ENCODE measurements at places on chromosomes 11 and 22.
A peak's percentile ranks its signal among the peaks of the same experiment; 100 is the strongest.

DNA sequence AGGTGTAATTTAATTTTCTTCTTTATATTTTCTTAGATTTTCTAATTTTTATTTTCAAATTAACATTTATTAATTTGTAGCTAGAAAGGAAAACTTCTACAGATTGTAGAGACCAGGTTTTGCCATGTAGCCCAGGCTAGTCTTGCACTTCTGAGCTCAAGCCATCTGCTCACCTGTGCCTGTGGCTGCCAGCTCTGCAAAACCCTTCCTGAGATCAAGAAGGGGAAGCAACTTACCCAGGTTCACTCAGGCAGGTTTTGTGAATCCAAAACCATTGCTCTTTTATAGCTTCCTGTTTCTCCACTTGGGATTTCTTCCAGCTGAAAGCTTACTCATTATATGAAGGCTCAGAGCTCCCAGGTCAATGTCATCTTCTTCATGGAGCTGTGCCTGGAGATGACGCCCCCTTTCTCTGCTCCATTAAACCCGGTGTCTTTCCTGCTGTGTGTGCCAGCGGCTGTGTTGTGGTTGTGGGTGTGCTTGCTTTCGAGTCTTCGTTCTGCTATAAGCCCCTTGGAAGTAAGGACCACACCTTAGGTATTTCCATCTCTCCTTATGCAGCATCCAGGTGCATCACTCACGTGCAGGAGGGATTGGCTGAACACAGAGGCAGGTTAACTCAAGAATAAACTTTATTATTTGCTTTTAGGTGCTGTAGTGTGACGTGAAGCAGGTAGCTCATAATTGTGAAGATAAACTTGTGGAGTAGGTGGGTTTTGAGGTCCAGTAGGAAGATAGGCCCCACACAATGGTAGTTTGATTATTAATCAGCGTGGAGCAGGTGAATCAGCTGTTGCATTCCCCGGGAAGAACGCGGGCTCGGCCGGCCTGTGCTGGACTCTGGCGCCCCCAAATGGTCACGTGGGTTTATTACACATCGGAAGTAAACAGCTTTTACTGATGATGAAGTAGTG, 42.2 kb upstream of the INCENP start:
- DNase-seq, result peak; percentile 74

DNA sequence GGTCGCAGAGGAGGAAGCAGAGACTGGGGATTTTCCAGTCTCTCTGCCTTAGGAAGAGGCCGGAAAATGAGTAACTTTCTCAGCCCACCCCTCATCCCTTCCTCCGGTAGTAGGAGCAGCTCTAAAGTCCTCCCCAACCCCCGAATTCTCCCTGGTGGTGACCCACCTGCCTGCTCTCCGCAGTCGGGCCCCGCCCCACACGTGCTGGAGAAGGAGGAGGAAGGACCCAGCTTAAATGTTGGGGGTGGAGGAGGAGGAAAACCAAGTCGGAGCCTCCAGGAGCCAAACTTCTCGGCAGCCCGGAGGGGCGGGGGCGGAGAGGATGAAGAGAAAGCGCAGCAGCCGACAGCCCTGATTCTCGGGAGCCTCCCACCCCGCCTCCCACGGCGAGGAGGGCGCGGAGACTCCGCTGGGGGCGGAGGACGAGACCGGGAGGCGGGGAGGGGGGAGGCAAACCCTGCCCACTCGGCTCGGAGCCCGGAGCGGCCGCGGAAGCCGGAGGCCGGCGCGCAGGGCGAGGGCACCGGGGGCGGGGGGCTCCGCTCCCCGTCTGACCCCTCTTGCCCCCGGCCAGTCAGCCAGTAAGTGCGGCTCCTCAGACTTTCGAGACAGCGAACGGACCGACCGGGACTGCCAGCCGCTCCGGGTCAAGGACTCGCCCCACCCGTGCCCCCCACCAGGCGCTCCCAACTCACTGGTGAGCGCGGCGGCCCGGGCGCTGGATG, at the start of gene TPBGL:
Gene TPBGL (plus strand): TSS at position 464 of the 725 bp plus-strand sequence. CDS start 276 bp downstream, outside the sequence.
- DNase-seq, result no peak

DNA sequence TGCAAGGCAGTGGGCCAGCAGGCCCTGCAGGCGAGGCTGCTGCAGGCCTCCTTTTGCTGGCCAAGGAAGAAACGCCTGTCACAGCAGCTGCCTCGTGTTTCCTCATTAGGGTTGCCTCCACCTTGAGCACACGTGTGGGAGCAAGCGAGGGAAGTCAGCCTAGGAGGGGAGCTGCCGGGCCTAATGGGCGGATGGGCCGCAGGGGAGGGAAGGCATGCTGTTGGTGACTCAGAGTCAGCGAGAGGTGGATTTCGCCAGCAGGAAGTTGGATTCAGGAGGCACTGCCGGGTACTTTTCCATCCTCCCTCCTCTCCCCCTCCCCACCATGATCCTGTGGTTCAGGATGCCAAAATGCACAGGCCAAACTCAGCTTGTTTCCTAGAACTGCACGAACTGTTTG, 498.7 kb downstream of the METTL15 start:
- no peak for DNase-seq

- peak; percentile 40 for DNase-seq
Measured at GRCh38 chr11:3796801-3797328, 489 bp downstream of the NUP98 start.

DNA sequence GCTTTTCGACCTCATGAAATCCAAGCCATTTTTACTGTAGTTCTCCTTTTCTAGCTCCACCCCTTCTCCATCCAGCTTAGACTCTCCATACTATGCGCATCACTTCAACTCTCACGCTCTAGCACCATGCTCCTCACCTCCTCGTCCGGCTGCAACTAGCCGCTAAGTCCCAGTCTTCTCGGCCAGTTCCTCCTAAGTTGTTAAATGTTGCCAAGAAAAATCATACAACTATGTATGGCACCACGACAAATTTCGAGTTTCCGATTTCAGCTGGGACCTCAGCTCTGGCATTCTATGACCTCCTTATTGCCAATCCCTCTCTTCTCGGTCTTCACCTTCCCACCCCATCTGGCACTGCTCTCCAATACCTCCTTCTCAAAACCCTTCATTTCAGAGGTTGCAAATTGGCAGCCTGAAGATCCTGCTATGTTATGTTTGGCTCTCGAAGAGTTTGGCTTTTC, 1.0 kb downstream of the ZNF70 start:
- no peak for DNase-seq

DNA sequence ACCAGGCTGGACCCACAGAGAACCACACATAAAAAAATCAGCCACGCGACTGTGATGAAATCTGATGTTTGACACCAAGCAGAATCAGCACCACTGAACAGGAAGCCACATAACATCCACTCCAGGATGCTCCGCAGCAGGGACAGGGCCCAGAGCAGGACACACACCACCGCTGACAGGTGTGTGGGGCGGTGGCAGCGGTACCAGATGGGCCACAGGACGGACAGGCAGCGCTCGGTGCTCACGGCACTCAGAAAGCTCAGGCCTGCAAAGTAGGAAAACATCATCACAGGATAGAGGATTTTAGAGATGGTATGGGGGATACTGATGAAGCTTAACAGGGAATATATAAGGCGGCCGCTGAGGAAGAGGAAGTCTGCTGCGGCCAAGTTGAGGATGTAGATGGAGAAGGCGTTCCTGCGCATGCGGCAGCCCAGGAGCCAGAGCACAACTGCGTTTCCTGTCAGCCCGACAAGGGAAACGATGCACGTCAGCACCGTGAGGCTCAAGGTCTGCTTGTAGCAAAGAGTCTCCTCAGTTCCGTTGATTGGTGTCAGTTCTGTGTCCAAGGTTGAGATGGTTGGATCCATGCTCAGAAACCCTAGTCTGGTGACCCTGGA, 4.9 kb downstream of the MRGPRX1 start:
- DNase-seq, result no peak

- no peak for DNase-seq
Measured at GRCh38 chr22:44128958-44129618, 51.6 kb upstream of the PARVG start.

- peak; percentile 72 for DNase-seq
Measured at GRCh38 chr11:121466063-121466794, 13.5 kb upstream of the SORL1-AS1 start.

DNA sequence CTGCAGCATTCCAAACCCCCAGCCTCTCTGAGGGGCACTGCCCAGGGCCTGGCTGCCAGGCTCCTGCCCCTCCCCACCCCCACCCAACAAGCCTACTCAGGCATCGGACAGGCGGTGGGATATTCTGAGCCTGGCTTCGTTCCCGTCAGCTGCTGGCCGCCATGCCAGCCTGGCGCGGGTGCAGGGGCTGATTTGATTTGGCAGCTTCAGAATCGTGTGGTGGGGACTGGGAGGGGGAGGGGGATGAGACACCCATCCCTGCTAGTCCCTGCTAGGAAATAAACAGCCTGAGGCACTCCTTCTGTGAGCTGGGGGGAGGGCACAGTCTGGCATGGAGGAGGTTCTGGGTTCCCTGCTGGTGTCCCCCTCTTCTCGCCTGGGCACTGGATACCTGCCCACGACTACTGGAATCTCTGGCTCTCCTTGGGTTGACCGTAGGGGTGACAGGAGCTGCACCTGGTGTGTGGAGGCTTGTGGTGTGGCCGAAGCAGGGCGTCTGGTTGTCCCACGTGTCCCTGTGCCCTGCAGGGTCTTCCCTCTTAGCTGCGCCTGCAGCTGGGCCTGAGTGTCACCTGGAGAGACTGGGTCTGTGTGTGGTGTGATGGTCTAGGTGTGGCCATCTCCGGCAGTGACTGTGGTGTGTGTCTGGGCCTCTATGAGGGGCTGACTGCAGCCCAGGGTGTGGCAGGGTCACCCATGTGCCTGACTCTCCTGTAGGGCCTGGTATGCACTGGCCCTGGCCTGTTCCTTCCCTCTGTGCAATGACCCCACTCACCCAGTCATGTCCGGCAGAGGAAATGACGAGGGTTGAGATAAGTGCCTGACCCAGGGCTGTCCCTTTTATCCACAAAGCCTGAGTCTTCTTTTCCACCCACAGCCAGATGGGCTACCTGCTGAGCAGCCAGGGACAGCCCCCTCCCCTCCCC, 42.2 kb downstream of the PDE2A start:
- no peak for DNase-seq

DNA sequence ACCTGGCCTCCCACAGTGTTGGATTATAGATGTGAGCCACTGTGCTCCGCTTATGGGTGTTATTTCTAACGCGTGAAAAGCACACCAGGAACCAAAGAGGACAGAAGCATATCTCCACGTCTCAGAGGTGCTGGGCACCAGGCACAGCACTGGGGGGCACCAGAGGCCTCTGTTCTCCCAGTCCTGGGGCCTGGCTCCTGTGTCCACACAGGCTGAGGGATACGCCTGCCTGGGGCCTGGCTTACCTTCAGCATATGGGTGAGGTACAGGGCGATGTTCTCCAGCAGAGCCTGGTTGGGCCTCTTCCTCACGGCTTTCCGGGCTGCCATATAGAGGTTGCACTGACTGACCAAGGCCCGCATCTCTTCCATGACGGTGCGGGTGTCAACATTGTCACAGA, 24.7 kb upstream of the NAP1L4 start:
- no peak for DNase-seq

- DNase-seq, result no peak
Measured at GRCh38 chr11:115808351-115808940, 304.2 kb upstream of the CADM1 start.

Measured in NCI-H748 treated with DMSO at 0.1 percent for 48 hours (cell line).